ENCODE measurements at places on chromosomes 4 and X.

DNA sequence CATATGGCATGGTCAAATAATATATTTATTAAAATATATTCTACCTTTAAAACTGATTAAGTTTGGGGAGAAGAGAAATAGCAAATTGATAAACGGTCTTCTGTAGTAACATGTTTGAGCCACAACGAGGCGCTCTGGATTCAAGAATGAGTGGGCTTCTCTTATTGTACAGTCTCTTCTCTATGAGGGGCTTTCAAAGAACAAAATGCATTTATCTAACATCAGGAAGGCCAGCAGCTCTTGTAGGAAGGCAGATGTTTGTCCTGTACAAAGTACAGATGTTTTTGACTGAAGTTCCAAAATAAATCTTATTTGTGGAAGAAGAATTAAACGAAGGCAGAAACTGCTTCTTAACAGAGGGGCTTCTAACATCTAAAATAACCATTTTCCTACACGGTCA, 153.6 kb downstream of the RASL11B start:
- DNase-seq: no peak

- no peak for DNase-seq
Measured at GRCh38 chr4:78799551-78800495, 23.7 kb downstream of the BMP2K start.

DNA sequence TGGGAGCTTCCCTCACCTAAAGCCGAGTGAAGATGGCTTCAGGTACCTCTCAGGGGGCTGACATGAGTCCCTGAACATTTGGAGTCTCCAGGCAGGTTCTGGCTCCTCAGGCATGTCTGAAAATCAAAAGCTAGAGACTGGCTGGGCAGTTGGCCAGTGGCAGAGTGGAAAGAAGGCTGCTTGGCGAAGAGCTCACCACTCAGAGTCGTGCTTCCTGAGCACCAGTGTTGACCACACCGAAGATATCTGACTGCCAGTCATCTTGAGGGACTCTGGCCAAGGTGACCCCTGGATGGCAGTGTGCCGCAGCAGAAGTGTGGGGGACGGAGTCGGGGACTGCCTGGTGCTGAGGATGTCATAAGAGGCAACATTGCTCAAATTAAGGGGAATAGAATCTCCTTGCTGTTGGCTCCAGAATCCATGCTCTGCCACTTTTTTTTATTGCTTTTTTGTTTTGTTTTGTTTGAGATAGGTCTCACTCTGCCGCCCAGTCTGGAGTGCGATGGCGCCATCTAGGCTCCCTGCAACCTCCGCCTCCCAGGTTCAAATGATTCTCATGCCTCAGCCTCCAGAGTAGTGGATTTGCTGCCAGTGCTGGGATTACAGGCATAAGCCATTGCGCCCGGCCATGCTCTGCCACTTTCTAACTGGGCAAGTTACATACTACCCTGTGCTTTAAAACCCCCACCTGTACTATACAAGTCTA, 172.5 kb upstream of the GATB start:
- DNase-seq: no peak

GRCh38 chrX:131626681-131627296, 82.9 kb downstream of the OR13H1 start:
- no peak for DNase-seq

DNA sequence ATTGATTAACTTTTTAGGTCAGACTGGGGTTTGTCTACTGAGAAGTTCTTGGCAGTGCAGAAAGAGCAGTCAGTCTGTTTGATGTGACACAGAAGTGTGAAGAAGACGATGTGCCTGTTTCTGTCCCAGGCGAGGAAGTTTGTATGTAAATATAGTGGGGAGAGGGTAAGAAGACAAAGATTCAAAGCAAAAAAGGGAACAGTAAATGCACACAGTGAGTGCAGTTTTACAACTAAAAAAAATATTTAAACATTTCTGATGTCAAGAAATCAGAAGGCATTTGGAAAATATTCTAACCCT, 264.9 kb downstream of the RAPGEF2 start:
- no peak for DNase-seq

DNA sequence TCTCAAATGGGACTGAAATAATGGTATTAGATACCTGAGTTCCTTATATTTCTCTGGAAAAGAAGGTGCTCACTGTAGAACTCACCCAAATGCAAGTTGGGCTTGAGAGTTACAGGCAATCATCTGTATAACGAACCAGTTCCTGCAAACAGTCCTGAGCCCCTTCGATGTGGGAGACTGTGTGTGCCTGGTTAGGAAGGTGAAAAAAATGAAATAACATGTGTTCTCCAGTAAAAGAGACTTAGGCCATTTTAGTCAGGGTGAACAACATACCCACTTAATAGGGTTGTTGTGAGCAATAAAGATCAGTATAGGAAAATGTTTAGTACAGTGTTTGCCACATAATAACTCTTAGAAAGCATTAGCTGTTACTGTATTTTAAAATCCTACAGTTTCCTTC, 23.4 kb downstream of the STIM2 start:
- DNase-seq: no peak

DNA sequence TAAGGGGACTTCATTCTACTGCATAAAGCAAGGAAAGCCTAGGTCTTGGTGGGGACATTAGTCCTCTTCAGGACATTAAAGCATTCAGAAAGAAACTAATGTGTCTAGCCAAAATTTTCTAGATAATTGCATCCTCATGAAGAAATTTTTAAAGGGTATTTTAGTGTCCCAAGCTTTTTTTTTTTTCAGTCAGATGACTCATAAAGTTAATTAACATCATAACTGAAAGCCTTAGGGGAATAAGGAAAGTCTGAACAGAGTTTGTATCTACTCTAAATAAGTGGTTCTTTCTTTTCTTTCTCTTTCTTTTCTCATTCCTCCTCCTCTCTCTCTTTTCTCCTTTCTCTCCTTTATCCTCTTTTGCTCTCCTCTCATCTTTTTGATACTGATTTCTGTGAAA, 202.4 kb downstream of the ADAMTS3 start:
- no peak for DNase-seq

DNA sequence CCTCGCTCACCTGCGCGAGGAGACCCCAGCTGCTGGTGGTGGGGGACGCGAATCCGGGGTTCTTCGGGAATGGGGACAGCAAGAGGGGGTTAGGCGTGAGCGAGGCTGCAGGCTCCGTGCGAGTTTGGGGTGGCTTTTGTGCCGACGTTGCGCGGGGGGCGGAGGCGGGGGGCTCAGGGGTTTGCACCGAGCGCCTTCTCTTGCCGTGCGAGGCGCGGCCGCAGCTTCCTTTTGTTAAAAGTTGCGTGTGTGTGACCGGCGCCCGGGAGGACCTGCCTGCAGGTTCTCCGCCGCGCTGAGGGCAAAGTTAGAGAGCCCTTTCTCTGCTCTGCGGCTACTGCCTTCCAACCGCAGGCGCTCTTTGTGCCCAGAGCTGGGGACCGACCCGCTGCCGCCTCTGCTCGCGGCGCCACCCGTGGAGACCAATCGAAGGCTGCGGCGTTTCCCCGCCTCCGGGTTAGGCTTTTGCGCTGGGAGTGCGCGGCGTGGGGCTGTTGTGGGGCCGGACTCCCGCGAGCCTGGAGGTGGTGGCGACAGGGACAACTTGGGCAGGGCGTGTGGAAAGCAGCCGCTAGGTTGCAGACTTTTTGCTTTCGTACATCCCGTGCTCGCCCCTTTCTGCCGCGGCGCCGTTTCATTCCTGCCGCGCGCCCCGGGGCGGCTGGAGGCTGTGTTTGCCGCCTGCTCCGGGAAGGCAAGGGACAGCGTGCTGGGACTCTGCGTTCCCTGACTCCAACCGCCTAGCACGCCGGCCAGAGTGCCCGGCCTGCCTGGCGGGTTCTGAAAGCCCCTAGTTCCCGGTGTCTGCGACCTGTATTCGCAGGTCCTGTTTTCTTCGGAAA, 716 bp downstream of the KIT start:
- DNase-seq: peak; percentile 53

GRCh38 chr4:6071959-6072720, 53.9 kb upstream of the C4orf50 start:
- no peak for DNase-seq

DNA sequence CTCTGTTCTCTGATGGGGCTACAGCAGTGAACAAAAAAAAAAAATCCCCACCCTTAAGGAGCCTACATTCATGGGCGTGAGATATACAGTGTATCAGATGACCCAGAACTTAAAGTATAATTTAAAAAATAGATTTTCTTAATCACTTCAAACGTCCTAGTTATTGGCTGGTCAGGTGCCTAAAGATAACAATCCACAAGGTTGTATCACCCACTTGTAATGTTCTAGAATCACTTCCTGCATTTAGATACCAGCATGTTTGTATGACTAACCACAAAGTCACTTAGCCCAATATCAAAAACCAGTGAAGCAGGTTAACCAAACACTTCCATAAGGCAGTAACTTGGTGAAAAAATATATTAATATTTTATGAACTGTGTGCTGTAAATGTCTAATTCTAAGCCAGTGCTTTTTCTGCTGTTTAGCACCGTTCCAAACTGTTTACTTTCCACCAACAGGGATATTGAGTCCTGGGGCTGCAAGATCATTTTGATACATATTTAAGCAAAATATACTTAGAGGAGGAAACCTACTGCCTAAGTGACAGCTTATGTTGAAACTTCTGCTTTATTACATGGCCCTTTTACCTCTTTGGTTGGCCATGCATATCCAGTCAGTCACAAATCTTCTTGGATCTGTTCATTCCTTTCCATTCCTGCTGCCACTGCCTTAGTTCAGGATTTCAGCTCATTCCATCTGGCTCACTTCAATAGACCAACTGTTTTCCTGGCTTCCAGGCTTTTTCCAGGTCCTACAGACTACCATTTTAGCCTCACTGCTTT, 43.3 kb downstream of the CD40LG start:
- DNase-seq: peak; percentile 45

GRCh38 chrX:55451626-55451989, 319 bp upstream of the MAGEH1 start:
- DNase-seq: no peak

- no peak for DNase-seq
Measured at GRCh38 chr4:41545238-41545637, 7.3 kb downstream of the LIMCH1 start.

GRCh38 chr4:138751309-138751708, 264.3 kb upstream of the NOCT start:
- no peak for DNase-seq

GRCh38 chrX:51476930-51477329, 19.5 kb downstream of the NUDT11 start:
- DNase-seq: no peak

GRCh38 chr4:61359301-61359700, 159.2 kb downstream of the ADGRL3 start:
- no peak for DNase-seq

DNA sequence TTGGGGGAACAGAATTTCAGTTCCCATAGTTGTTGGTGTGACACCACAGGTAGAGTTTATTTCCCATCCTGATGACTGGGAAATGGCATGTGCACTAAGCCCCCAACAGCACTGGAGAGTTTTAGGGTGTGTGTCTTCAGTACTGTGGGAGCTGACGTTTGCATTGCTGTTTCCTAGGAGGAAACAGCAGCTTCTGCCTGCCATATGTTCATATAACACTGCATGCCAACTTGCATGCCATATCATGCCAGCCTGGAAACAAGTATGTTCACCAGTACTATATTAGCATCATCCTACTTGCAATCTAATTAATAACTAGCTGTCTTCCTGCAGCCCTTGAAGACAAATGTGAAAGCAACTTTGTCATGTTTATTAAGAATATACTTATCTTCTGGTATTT, 58.2 kb downstream of the NAA11 start:
- DNase-seq: no peak

- DNase-seq: no peak
Measured at GRCh38 chr4:123014038-123014437, 91.6 kb upstream of the NUDT6 start.

GRCh38 chr4:169791062-169791461, 33.3 kb upstream of the HPF1 start:
- no peak for DNase-seq

DNA sequence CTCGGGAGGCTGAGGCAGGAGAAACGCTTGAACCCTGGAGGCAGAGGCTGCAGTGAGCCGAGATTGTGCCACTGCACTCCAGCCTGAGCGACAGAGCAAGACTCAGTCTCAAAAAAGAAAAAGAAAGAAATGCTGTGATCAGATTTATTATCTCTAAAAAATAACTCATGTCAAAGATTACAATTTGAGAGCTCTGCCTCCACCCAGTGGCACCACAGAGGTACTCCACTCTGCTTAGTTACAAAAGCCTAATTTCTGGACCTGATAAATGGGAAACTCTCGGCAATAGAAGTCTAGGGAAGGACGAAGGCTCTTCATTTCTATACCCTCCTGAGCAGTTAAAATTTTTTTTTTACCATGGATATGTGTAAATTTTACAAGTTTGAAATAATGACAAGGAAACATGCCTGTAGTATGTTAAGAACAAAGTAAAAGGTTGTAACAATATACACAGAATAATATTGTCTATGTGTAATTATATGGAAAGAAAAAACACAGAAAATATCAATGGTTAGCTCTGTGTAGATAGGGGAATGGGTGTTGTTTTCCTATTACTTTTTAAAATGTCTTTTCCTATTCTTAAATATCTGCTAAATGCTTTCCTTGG, 149.8 kb downstream of the STIM2 start:
- peak; percentile 48 for DNase-seq

DNA sequence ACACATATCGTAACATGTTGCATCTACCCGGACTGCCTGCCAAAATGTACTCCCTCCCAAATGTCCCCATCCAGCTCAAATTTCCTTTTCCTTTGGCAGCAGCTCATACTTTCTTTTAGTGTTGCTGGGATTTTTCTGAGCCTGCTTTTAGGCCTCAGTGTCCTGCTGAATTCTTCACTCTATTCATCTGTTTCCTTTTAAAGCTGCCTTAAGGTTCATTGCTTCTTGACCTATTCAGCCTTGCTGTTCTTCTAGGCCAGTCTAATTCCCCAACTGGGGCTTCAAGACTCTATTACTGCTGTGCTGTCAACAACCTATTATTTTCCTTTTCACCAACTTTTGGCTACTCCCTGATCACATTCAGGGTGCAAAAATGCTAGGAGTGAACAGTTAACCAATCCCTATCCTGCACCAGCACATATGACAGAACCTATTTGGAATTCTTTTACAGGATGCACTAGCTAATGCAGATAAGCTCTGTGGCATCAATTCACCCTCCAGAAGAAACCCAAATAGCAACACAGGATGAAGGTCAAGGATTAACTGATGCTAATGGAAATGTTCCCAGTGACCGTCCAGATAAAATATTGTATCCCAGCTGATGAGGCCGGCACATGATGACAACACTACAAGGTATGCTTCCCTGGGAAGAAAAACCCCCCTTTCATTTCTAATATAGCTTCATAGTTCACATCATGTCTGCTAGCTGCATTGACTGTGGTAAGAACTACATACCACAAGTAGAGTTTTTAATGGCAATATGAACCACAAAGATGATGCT, 114.7 kb upstream of the TTC29 start:
- no peak for DNase-seq

- DNase-seq: no peak
Measured at GRCh38 chrX:49760290-49760890, 64.6 kb upstream of the PAGE1 start.

DNA sequence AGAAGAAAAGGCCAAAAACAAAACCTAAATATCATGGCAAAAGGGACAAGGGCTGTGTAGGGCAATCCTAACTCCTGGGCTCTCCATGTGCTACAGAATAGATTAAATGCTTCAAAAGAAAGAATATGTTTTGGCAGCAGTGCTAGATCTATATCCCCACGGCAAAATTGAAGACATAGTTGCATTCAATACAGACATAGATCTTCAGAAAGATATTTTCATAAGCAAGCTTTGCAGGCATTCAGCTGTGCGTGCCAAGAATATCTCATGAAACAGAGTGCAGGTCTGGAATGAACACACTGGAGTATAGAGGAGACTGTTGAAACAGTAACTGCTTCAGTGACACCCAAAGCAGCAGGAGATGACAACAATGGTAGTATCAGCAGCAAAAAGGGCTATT, 1476.9 kb downstream of the ARAP2 start:
- DNase-seq: no peak

GRCh38 chr4:163544407-163545038, 50.0 kb downstream of the TMA16 start:
- peak; percentile 71 for DNase-seq

GRCh38 chr4:14837860-14838259, 164.4 kb upstream of the CPEB2 start:
- no peak for DNase-seq
